ENCODE measurements at places on chromosomes 2 and 18.

DNA sequence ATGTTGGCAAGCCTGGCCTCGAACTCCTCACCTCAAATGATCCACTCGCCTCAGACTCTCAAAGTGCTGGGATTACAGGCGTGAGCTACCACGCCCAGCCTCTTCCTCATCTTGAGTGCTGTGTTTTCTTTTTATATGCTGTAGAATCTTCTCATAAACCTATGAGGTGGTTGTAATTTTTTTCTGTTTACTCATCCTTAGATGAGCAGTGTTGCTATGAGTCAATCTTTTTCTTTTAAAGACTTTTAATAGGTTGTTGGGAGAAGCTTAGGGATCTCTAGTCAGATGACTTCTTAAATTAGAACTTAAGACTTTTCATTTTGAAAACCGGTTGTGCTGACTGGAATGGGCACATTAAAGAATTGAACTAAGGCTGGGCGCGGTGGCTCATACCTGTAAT is 8.7 kb upstream of the AAK1 start:
- DNase-seq, result no peak

- DNase-seq, result no peak
These were observed 53.2 kb downstream of the STEAP3 start for GRCh38 chr2:119276864-119277263.

- no peak for DNase-seq
These were observed 52.5 kb downstream of the KCNE4 start for GRCh38 chr2:223104336-223105132.

GRCh38 chr2:193845604-193846003 is 1650.9 kb upstream of the TMEFF2 start:
- no peak for DNase-seq

- no peak for DNase-seq
These were observed 118.7 kb downstream of the CYP26B1 start for GRCh38 chr2:72028996-72029395.

DNA sequence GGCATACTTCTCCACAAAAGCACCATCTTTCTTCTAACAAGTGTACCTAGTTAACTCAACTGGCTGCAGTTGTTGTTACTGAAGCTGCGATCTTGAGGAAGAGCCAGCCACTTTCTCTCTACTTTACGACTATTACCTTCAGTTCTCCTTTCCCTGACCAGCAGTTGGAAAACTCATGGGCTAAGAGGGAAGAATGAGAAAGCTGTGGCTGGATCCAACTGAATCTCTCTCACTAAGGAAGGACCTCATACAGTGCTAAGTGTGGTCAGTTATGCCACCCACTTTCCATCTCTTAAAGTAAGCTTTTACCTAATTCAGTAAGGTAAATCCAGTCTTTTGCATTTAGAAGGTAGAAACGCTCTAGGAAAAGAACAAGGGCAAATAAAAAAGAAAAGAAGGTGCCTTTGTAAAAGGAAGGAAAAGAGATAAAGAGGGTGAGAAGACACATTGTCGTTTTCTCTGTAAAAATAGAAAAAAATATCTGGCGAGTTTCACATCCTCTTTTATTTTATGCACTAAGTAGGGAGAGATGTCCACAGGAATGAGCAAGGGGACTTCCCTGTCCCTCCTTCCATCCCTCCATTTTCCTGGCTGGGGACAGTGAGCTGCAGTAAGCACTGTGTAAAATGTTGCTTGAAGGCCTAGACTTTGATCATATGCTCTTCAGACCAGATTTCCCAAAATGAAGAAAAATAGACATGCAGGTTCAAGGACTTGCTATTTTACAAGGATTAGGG is 73.4 kb downstream of the PLEKHM3 start:
- no peak for DNase-seq

DNA sequence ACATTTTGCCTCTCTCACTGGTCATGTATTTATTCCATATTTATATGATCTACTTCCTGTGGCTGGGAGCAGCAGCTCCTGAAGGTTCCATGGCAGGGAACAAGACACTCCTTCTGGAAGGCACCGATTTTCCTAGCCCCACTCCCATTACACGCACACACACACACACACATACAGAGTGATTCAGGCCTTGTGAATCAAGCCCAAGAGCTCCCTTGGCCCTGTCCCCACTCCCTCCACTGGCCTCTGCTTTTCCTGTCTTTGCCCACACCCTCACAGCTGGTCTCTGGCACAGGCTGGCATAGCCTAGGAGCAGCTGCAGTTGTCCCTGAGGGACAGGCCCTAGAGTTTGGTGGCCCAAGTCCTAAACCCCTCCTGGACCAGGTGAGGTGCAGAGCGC is 201.7 kb downstream of the NAPG start:
- no peak for DNase-seq

- DNase-seq, result no peak
These were observed 4.8 kb upstream of the STAT4 start for GRCh38 chr2:191155608-191156071.

- no peak for DNase-seq
These were observed at the start of gene SCYGR3 for GRCh38 chr2:227614740-227615139. SCYGR3 (minus strand) TSS chr2:227614840; CDS start chr2:227614840, 0 bp downstream.

DNA sequence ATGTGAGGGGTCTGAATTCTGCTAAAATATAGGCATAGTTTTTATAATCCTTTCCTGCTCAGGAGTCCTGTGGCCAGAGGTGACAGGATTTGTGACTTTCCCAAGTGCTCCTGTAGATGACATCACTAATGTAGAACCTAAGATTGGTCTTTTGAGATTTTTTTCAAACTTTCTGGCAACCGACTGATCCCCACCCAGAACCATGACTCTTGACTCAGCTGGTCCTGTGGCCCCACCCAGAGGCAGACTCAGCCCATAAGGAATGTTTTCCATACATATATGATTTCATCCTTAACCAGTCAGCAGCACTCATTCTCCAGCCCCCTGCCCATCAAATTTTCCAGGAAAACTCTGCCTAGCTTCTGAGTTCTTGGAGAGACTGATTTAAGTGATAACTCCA is 46.8 kb downstream of the COMMD1 start:
- no peak for DNase-seq

DNA sequence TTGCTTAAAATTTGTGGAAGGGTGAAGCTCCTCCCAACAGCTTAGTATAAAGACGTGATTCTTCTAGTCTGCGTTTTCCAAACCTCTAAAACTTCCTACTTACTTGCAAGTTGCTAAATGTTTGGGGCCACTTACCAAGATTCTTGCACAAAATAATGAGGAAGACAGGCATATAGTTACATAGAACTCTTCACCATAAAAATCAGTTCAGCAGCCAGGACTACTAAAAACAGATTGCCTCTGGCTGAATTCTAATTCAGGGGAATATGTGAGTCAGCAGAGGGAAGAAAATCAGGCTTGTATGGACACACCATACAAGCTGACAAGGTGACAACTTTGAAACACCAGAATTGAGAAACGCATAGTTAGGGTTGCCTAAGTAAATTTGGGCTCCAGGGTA is 2.8 kb upstream of the PEX13 start:
- DNase-seq, result no peak

GRCh38 chr2:28445448-28446258 is 50.2 kb upstream of the PLB1 start:
- no peak for DNase-seq

DNA sequence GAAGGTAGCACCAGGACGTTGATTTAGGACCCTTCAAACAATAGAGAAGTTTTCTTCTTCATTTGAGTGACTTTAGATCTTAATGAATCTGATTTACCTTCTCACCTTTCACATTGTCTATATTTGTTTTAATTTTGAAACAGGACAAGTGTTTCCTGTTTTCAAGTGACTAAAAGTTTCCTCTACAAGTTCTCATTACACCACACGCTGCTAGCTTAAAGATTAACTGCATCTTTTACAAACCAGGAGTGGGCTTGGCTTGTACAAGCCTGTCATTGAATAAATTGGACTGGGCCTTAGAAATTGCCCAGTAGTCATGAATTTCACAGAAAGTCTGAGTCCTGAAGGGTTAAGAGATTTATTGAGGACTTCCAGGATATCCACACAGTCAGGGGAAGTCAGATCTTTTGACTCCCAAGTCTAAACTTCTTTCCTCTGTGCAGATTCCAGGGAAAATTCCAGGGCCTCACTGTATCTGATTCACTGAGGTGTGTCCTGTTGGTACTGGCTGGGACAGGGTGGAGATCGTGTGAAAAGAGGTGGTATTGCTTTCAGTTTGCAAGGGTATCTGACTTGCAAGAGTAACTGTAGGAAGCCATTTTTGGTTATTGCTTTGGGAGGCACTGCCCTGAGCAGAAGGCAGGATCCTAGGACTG is 3.4 kb downstream of the SGPP2 start:
- no peak for DNase-seq

GRCh38 chr2:234869969-234870368 is 81.8 kb upstream of the SH3BP4 start:
- DNase-seq, result no peak

DNA sequence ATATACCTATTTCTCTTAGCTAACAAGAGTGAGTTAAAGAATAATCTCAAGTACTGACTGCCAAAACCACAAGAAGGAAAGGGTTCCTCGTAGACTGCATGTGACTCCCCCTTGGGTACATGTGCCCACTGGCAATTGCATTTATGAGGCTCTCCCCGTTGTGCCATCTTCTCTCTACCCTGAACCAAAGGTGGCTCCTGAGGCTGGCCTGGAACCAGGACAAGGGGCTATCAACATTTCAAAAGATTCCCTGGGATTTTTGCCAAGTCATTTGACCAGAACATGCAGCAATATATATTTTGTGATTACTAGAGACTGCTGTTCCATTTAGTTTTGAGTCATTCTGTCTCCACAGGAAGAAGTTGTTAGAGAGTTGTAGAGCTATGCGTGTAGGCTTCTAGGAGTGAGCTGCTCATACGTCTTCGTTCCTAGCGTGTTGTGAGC is 45.8 kb downstream of the LAMA3 start:
- DNase-seq, result no peak

DNA sequence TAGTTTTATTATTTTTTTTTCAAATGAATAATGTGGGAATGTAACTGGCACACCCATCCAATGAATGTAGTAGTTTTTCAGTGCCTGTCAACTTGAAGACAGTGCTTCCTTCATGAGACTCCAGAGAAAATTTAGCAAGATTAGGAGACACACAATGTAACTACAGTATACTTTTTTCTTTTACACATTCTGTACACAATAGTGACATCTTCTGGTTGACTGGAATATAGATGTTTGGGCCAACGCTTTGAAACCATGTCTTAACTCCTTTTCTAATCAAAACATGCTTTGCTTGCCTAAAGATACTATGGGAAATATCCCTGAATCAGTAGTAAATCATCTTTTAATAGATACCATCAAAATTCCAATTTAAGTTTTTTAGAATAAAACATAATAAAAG is 229.5 kb upstream of the ZC3H15 start:
- DNase-seq, result no peak

DNA sequence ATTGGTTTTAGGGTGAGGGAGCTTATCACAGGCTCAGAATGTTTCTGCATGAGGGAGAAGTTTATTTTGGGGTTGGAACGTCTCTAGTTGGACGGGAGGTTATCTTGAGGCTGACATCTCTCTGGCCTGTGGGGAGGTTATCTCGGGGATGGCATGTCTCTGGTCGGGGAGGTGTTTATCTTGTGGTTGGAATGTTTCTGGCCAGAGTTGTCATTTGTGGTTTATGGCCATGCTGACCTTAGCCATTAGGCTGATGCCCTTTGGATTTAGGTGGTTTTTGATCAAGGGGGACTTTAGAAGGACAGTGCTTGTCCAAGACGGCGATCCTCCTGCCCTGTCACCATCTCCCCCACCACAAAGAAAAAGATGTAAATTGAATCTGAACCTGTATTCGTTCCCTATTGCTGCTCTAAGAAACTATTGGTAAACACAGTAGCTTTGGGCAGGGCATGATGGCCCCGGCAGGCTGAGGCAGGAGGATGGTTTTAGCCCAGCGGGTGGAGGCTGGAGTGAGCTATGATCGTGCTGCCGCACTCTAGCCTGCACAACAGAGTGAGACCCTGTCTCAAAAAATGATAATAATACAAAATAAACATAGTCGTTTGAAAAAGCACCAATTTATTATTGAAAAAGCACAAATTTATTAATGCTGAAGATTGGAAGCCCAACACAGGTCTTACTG is 17.8 kb upstream of the MPPE1 start:
- DNase-seq, result no peak

GRCh38 chr18:5073026-5073944 is 123.8 kb downstream of the AKAIN1 start:
- DNase-seq, result no peak

GRCh38 chr2:101751875-101752619 is 54.5 kb downstream of the MAP4K4 start:
- no peak for DNase-seq

- DNase-seq, result no peak
These were observed 8.9 kb upstream of the POU3F3 start for GRCh38 chr2:104844807-104845551.

DNA sequence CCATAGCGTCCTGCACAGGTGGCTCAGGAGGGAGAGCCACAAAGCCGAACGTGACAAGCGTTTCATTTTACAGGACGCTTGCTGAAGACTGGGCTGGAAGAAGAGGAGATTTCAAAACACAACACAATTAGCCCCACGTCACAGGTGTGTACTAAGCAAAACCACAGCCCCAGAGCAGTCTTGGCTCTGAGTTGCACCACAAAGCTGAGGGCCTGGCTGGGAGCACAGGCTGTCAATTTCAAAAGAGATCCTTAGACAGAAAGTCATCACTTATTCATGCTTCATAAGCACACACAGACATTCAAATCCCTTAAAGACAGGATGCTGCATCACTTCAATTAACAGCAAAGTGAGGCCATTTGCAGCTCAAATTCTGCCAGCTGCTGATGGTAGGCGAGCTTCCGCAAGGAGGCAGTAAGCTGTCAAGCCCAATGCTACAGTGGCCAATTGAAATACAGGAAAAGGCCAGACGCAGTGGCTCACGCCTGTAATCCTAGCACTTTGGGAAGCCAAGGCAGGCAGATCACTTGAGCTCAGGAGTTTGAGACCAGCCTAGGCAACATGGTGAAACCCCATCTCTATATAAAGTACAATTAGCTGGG is 79.6 kb downstream of the SKA1 start:
- no peak for DNase-seq

GRCh38 chr2:127581516-127582490 is 46.3 kb downstream of the MYO7B start:
- no peak for DNase-seq

DNA sequence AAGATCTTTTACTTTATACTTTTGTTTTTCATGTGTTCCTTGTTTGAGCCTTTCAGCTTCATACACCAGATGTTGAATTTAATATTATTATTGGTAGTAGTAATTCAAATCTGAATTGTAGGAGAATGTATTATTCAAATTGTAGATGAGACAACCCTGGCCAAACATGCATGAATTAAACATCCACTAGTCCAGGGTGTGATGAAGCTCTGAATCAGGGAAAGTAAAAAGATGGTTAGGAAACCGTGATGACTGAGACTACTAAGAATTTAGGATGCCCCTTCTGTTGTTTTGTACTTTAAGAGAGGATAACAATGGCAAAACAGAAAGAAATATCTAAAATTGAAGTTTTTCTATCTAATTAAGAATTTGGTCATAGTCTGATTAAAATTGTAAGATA is 227.8 kb upstream of the CDH2 start:
- DNase-seq, result no peak

All from stimulated activated CD8-positive, alpha-beta memory T cell treated with anti-CD3 and anti-CD28 coated beads, Interleukin-15, amount 100 ng/mL, for 24 hours (primary cell).